ENCODE measurements at places on chromosomes 5 and 9.
A peak's percentile ranks its signal among the peaks of the same experiment; 100 is the strongest.

DNA sequence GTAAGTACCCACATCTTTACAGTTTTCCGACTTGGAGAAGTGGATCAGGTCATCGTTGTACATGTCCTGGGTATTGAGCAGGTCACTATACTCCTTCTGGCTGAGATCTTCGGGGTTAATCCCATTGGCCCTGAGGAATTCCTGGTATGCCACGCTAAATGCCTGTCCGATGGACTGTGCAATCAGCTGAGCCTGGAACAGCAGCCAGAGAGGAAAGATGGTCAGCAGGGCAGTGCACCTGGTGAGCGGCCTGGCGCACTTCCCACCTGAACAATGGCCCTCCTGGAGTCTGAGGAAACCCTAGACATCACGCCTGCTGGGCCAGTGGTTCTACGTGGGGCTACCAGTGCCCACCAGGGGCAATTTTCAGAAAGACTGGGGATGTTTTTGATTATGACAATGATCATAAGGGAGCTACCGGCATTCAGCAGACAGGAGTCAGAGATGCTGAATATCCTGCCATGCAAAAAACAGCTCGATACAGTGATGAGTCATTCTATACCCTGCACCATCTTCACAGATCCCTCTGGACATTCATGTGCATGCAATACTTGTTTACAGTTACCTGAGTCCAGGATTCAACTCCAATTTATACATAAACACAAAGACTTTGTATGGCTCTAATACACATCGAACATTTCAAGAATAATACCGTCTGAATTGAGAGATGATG lies 127.2 kb downstream of the ENTREP1 start:
- DNase-seq = no peak

DNA sequence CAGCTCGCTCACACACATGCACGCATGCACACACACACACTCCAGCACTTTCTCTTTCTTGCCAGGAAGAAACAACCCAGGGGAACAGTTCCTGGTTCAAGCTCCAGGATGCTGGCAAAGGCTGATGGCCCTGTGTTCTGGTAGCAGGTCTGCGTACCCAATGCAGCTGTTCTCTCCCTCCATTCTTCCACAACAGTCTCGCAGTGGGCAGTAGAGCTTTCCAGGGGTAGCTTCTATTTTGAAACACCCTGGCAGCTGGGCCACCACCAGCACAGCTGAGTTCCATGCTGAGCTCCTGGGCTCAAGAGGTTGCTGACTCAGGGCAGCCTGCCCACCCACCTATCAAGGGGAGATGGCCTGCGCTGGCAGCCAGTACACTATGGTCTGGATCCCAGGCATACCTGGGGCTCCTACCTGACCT lies 4.7 kb downstream of the VDAC1 start:
- DNase-seq = peak; percentile 54

- DNase-seq = no peak
Measured at GRCh38 chr9:105341434-105342146, 97.1 kb downstream of the SLC44A1 start.

GRCh38 chr5:181151146-181151545 lies 3.8 kb downstream of the OR2V2 start:
- DNase-seq = no peak

DNA sequence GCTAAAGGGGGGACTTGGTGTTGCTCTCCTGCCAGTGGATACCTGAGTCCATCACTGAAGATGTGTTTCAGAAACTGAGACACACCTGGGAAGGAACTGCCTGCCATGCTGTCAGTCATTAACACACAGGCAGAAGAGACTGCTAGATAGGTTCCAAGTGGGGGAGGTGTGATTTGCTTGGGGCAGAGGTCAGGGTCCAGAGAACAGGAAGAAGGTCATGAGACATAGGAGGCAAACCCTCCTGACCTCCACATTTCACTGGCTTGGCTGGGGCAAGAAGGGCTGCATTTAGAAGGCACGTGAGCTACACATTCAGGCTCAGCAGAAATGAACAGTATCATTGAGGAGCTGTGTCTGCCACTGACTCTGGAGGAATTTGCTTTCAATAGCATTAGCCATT lies 215.8 kb downstream of the HSPA4 start:
- DNase-seq = no peak

GRCh38 chr9:131982671-131983239 lies 96.9 kb downstream of the MED27 start:
- no peak for DNase-seq

- no peak for DNase-seq
Measured at GRCh38 chr5:69167929-69168328, 979 bp downstream of the CCNB1 start.

DNA sequence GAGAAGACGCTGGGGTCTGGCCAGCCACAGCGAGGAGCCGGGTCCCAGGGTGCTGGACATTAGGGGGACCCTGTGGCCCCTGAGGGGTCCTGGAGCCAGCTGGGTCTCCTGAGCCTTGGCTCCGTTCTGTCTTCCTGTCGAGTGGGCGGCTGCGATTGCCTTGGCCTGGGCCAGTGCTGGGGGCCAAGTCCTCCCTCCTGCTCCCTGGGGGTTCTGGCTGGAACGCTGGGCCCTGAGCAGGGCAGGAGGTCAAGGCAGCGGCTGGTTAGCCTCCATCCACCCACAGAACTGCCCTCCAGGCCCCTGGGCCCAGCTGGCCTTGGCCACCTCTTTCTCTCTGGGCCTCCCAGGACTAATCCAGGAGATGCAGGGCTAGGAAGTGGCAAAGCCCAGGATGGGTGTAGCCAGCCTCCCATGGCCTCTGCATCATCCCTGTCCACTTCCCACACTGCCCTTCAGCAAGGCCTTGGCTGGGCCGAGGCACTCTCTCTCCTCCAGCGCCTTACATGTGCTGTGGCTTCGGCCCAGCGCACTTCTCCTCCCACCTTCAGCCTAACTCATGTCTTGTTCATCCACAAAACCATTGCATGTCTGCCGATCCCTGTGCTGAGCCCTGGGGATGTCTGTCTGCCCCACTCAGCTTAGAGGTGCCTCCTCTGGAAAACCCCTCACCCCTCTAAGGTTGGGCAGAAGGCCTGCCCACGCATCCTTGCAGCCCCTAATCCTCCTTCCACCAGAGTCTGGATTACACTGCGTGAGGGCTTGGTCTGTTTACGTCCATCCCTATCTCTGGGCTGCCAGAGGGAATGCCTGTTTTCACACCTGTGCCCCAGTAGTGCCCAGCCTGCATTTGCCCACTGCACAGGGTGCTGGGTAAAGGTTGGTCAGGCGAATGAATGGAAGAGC lies 5.0 kb downstream of the LAMC3 start:
- DNase-seq = no peak

DNA sequence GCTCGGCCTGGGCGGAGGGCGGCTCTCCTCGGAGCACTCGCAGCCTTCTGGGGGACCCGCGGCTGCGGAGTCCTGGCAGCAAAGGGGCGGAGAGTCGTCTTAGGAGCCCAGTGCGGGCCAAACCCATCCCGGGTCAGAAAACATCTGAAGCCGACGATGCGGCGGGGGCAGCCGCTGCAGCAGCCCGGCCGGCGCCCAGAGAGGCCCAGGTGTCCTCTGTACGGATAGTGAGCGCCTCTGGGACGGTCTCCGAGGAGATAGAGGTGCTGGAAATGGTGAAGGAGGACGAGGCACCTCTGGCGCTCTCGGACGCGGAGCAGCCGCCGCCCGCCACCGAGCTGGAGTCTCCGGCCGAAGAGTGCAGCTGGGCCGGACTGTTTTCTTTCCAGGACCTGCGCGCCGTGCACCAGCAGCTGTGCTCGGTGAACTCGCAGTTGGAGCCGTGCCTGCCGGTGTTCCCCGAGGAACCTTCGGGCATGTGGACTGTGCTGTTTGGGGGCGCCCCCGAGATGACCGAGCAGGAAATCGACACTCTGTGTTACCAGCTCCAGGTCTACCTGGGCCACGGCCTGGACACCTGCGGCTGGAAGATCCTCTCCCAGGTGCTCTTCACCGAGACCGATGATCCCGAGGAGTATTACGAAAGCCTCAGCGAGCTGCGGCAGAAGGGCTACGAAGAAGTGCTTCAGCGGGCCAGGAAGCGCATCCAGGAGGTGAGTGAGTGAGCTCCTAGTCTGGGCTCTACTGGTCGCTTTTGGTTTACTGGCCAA lies 1.2 kb downstream of the JMY start:
- DNase-seq = peak; percentile 26

DNA sequence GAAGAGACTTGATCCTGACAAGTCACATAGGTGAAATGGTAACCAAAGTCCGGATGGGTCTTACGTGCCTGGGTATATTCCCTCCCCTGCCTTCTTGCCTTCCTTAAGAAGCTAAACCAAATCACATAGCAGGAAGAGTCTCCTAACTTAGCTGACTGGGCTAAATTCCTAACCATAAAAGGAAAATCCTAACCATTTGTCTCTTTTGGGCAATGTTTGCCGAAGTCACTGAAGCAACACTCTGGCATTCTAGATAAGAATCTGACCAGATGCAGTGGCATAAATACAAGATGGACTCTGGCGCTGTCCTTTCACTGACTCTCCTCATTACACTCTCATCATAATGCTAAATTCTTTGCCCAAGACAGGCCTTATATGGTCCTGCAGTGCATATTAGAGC lies 625.5 kb upstream of the RORB start:
- no peak for DNase-seq

- no peak for DNase-seq
Measured at GRCh38 chr5:20985754-20986153, 997.8 kb upstream of the CDH18 start.

- DNase-seq = no peak
Measured at GRCh38 chr5:15951550-15951949, 228.0 kb downstream of the MARCHF11 start.

GRCh38 chr9:8331507-8332330 lies 532.1 kb upstream of the DMAC1 start:
- no peak for DNase-seq

- no peak for DNase-seq
Measured at GRCh38 chr5:116553366-116553765, 21.3 kb downstream of the SEMA6A start.

GRCh38 chr5:33513462-33514185 lies 72.9 kb downstream of the TARS1 start:
- no peak for DNase-seq

DNA sequence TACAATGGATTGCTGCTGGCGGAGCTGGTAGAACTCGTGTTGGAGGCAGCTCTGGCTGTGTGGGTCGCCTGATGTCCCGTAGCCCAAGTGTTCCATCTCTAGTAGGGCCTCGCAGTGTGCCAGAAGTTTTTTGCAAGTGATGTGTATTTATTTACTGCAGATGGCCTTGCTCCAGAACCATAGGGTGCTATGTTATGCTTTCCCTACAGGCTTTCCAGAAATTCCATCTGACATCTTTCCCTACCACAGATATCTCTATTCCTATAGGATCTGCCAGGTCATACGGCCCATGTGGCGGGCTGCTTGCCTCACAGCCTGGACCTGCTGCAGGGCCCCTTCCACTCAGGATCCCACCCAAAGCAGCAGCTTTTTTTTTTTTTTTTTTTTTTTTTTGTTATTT lies 16.9 kb downstream of the ADAMTSL2 start:
- DNase-seq = no peak

- DNase-seq = no peak
Measured at GRCh38 chr5:81788329-81788728, 37.4 kb upstream of the SSBP2 start.

- DNase-seq = no peak
Measured at GRCh38 chr5:119078071-119078846, 7.4 kb downstream of the DMXL1 start.

DNA sequence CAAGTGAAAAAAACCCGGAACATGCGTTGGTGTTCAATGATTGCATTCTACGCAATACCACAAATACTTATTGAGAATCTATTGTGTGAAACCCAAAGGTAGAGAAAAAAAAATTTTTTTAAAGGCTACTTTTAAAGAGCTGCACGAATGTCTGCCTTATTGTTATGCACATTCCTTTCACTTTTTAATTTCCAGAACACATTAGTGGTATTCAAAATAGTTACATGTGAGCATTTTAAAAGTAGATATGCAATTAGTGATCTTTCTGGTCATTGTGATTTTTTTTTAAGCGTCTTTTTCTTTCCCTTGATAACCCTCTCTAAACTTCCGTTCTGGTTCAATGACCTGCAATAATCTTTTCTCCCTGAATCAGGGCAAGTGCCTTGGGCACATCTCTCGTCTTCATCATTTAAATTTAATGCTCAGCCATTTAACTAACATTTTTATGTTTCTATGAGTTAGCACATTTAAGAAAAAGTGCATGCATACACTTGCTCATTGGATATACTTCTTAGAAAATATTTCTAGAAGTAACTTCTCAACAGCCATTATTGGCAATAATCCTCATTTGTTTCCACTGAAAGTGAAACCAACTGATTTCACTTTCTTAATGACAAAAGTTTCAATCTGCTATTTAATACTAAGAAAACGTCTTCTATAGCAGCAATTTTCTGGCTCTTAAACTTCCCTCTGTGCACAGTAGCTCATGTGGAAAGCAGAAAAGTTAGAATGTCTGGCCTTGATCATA lies 80.3 kb downstream of the CDH6 start:
- no peak for DNase-seq

DNA sequence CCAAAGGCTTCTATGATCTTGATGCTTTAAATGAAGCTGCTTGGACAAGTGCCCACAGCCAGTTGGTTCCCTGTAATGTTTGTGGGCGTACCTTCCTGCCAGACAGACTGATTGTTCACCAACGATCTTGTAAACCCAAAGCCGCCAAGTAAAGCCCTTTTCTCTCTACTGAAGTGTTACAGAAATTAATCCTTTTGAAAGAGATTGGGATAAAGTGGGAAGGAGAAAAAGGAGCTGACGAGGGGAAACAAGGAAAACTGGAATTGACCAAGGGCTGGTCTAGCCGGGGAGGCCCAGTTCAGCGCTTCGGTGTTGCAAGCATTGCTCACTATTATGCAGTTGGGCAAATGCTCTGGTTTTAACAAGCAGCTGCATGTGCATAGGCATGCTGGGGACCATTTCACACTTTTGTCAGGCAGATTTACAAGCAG lies 53.2 kb downstream of the ZNF474 start:
- peak; percentile 49 for DNase-seq

- DNase-seq = no peak
Measured at GRCh38 chr9:20325008-20325407, 297.3 kb downstream of the MLLT3 start.

DNA sequence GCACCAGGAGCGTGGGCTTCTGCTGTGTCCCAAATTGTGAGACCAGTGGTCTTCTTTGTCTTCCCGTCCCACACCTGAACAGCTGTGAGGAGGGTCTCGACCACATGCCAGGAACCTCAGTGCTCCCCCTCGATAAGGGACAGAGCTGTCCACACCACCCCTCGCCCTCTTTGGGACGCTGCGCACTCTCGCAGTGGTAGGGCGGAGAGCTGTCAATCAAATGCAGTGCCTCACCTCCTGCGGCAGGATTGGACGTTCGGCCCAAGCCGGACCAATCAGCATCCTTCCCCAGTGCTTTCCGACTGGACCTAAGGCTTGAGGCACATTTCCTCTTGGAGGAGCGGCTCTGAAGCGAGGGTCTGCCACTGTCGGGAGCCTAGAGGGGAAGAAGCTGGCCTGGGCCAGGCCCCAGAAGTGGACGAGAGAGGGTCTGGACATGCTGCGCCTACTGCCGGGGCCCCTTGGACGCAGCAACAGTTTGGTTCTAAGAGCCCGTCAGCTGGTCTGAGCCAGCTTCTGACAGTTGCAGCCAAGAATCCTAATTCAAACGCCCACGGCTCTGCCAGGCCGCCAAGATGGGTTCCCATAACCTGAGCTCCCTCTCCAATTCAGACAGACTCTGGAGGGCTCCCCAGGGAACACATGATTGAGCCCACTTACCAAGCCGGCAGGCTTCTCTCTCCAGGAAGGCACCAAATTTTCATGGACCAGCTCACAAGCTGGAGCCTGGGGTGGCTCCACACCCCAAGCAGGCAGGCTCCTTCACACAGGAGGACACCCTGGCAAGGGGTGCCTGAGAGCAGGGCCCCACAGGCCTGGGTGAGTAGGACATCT lies 28.1 kb upstream of the ADAMTS2 start:
- DNase-seq = no peak

- DNase-seq = no peak
Measured at GRCh38 chr9:129560881-129561306, 60.0 kb downstream of the C9orf50 start.

GRCh38 chr5:152084476-152084875 lies 159.8 kb upstream of the GLRA1 start:
- DNase-seq = peak; percentile 24
